NCI-H2227 treated with DMSO at 0.1 percent for 48 hours (cell line): ENCODE measurements at places on chromosomes 5 and 9.

GRCh38 chr5:129120158-129120581, 25.6 kb downstream of the ISOC1 start:
- no peak for DNase-seq

- DNase-seq: no peak
Measured at GRCh38 chr9:129887334-129888292, 52.4 kb downstream of the USP20 start.

GRCh38 chr9:69785757-69786156, 25.9 kb upstream of the PTAR1 start:
- no peak for DNase-seq

DNA sequence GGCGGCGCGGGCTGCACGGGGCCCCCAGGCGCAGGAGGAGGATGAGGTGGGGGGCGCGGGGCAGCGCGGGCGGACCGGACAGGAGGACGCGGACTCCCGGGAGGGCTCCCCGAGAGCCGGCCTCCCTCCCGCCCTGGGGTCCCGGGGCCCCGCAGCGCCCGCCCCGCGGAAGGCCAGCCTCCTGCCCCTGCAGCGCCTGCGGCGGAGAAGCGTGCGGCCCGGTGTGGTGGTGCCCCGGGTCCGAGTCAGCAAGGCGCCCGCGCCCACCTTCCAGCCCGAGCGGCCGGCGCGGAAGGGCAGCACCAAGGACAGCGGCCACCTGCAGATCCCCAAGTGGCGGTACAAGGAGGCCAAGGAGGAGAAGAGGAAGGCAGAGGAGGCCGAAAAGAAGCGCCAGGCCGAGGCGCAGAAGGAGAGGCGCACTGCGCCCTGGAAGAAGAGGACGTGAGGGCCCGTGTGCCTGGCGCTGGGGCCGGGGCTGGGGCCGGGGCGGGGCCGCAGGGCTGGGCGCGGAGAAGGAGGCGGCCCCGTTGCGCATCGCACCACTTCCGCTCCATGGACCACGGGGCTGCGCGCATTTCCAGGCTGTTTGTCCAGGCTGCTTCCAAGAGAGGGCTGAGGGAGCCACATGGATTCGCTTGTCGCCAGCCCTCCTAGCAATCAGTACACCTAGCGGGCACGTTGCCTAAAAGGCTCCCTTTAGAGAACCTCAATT, 86.0 kb downstream of the ANKRD33B start:
- no peak for DNase-seq

DNA sequence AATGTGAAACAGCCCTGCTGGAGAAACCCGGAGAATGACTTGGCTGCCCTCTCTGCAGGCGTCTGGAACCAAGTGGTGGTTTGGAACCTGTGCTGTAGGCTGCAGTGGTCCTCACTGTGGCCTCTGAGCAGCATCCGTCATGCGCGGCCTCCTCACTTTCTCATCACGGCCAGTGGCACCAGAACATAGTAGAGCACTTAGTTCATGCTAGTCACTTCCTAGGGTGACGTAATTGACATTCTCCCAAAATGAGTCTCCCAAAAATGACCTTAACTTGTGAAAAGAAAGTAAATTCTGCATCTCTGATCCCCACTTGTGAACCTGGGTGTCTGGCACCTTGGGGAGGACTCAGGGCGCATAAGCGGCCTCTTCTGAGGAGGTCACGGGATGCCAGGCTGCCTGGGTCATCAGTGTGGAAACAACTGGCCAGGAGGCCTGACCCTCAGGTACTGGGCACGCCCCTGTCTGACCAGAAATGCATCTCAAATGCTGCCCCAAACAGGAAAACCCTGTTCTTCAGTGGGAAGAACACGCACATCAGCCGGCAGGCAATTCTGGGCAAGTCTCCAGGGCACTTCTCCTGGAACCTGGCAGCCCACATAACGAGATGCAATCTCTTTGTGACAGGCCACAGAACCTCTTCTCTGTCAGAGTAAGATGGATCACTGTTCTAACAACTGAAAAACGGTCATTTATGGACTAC, 36.6 kb upstream of the SPTLC1 start:
- no peak for DNase-seq
